ENCODE measurements at places on chromosomes 7 and 10. TPM values are rescaled to one million over a fixed set of nuclear protein-coding genes. Genes with fewer than 3 reads are reported as not detected.

Gene IFIT5
- total RNA-seq = 18.6 TPM

GRCh38 chr10:53528974-53529373 is 756.4 kb upstream of the MBL2 start:
- DNase-seq = no peak

DNA sequence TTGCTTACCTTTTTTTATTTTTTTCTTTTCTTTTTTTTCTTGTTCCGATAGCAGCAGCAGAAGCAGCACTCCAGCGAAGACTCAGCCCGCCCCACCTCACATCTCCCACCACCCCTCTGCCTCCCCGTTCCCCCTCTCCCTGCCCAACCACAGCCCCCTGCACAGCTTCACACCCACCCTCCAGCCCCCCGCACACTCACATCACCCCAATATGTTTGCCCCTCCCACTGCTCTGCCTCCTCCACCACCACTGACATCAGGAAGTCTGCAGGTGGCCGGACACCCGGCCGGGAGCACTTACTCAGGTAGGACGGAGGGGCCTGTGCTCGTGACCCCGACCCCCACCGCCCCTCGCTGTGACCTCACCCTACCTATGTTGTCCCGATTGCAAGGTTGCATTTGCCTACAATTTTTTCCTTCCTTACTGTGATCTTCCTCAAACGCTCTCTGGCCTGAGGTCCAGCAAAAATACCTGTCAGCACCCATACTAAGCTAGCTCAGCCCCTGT is 367.2 kb upstream of the GALNT17 start:
- no peak for DNase-seq

GRCh38 chr10:100567249-100567648 is 31.5 kb downstream of the HIF1AN start:
- no peak for DNase-seq

GRCh38 chr10:8138471-8138870 is 84.0 kb downstream of the GATA3 start:
- no peak for DNase-seq

DNA sequence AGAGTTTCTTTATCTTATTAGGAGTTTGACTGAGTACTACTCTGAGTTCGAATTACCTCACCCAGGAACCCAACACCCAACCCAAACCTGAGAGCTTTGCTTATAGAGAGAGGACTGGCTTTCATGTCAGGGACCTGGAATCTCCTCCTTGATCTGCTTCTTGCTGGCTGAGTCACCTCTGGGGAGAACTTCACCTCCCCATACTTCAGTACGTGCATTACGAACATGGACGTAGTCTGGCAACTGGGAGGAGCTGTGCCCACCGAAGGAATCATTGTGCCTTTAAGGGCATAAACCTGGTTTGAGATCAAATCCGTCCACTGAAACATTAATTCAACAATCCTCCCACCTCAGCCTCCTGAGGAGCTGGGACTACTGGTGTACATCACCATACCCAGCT is 12.2 kb upstream of the PSAP start:
- no peak for DNase-seq

- no peak for DNase-seq
Observed at GRCh38 chr7:16739863-16740622, 13.5 kb upstream of the TSPAN13 start.

All from naive thymus-derived CD4-positive, alpha-beta T cell (primary cell).